ENCODE measurements at places on chromosomes 6 and 20. TPM values are rescaled to one million over a fixed set of nuclear protein-coding genes. Genes with fewer than 3 reads are reported as not detected.

Gene PLCB4
- total RNA-seq: 16.9 TPM

Gene HLA-DOA
- total RNA-seq: not detected

Gene CLDN20
- not detected for total RNA-seq

Gene NHLRC1
- 1.3 TPM for total RNA-seq

DNA sequence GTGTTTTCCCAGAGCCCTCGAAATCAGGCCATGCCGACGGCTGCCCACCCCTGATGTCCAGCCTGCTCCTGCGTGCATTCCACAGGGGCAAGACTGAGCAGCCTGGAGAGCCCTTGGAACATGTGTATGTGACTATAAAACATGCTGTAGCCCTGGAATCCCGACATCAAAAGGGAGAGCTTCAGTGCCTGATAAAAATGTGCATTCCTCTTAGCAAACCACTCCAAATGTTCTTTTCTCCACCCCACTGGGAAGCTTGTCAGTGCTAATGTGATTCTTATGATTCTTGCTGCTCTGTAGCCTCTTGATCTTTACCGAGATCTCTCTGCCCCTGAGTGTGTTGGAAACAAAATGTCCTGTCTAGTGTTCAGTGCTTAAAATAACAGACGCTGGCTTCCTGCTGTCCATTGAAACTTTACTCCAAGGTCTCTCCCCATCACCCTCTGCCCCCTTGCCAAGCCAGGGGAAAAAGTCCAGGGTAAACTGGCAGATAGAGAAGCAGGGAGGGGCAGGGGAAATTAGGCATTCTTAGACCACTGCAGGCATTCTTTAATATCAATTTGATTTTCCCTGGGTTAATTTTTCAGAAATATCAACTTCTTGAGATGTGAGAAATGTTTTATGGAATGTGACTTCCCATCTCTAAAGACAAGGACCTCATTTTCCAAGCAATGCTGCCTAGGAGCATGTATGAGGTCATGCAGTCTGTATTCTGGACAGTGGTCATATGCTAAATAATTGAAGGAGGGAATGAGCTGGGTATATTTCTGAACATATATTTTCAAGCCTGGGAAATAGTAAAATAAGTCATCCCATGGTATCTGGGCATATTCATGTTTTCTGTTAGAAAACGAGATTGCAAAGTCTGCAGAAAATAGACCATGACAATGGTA lies 73.8 kb upstream of the ISM1 start:
- DNase-seq: no peak

- no peak for DNase-seq
Measured at GRCh38 chr6:98847416-98847778, 13.0 kb downstream of the POU3F2 start.

DNA sequence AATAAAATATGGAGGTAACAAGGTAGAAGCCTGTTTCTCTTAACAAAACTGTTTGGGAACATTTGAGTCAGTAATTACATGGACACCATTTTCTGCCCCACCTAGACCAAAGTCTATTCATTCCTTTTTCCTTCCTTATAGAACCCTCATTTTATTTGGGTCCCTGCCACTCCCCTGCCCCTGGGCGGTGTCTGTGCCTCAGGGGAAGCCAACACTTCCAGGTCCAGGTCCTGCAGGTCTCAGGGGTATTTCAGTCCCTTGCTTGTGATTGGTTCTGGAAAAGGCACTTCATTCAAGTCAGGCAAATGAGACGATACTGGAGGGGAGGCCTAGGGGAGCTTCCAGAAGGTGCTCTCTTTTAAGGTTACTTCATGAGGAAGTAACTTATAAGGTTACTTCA lies 42.3 kb downstream of the SLC35D3 start:
- DNase-seq: no peak

- DNase-seq: no peak
Measured at GRCh38 chr20:59428441-59429205, 128.2 kb downstream of the EDN3 start.

- peak; percentile 18 for DNase-seq
Measured at GRCh38 chr6:168968228-168968627, 285.4 kb downstream of the THBS2 start.

DNA sequence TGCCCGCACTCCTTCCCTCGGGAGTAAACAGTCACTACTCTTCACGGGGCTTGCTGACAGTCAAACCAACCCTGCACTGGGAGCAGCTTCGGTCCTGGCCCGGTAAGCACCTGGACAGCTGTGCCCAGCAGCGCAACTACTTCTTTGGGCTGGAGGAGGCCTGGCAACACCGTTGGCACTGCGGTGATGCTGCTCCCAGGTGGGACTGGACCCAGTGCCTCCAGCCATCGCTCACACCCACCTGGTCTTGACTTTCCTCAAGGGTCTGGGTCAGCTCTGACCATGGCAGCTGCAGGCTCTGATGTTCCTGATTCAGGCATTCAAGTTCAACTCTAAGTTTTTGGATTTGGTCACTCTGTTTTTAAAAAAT lies 53.8 kb downstream of the GINS1 start:
- no peak for DNase-seq

All from PC-3 (cell line).